Right ventricle myocardium superior (tissue), 1 donor: ENCODE measurements at places on chromosomes 1 and 21.

DNA sequence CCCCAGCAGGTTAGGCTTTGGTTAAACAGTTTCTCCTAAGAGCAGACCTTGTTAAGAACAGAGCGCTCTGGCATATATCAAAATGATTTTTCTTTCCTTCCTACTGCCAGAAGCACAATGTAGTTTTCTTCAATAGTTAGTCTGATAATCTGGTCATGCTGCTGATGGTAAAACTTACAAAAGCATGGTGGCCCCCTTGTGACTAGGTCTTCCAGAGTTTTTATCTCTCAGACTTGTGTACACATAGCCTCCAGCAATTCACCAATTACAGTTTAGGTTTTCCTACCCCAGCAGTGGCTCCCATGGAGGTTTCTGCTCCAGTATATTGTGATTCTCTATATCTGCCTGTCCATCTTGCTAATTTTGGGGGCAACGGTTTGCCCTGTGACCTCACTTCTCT lies 73.3 kb upstream of the DPH5 start:
- no peak for DNase-seq

GRCh38 chr1:24860841-24861240 lies 69.2 kb downstream of the RUNX3 start:
- DNase-seq: no peak

DNA sequence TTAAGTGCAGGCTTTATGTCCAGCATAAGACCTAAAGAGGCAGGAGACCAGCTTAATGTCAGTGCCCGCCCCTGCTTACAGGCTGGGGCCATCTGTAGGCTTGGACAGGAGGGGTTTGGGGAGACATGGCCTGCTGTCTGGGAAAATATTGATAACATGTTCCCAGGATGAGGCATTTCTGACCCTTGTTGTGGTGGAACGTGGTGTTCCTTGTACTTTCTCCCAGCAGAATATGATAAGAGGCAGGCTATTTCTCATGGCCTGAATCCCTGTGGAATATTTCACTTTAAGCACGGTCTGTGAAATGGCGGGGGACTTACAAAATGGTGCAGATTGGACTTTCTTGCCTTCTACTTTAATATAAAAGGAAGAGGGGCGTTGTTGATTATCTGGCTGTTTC lies 41.9 kb upstream of the PLA2G5 start:
- DNase-seq: peak; percentile 60

DNA sequence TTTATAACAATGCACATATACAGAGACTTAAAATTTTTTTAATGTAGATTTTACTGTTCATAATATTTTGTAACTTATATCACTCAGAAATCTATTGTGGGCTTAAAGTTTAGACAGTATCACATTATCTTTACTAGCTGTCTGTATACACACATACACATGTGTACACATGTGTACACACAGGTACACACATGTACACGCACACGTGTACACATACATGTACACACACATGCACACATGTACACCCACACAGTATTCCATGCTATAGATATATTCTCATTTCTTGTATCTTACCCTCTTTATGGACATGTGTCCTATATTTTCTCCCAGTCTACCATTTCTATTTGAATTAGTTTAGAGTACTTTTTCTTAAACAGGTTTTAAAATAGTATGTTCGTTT lies 123.3 kb downstream of the USP25 start:
- no peak for DNase-seq

GRCh38 chr1:40648928-40649591 lies 16.4 kb downstream of the RIMS3 start:
- DNase-seq: no peak

- DNase-seq: no peak
Observed at GRCh38 chr21:15534450-15534886, 195.3 kb upstream of the USP25 start.

GRCh38 chr1:243313635-243314536 lies 58.0 kb downstream of the SDCCAG8 start:
- DNase-seq: no peak

DNA sequence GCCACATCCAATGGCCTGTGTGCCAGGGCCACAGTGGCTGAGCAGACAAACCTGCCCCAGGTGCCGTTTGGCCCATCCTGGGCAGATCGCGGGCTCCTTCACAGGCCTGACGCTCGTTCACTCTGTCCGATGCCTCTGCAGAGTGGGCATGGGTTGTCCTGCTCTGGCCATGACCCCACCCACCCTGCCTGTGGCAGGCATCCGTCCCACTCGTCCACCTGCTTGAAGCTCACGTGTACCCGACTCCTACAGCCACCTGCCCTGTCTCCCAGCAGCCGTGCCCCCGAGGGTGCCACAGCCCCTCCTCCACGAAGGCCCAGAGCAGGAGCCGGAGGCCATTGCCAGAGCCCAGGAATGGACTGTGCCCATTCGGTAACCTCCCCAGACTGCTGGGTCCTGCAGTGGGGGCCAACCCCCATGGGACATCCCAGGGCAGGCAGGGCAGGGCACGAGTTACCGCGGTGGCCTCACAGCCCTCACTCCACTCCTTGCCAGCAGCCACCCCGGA lies 41.9 kb downstream of the TRIM11 start:
- DNase-seq: peak; percentile 36
